ENCODE measurements at places on chromosomes 1 and 21.

GRCh38 chr21:27036736-27037301, 69.9 kb upstream of the ADAMTS5 start:
- DNase-seq, result no peak

DNA sequence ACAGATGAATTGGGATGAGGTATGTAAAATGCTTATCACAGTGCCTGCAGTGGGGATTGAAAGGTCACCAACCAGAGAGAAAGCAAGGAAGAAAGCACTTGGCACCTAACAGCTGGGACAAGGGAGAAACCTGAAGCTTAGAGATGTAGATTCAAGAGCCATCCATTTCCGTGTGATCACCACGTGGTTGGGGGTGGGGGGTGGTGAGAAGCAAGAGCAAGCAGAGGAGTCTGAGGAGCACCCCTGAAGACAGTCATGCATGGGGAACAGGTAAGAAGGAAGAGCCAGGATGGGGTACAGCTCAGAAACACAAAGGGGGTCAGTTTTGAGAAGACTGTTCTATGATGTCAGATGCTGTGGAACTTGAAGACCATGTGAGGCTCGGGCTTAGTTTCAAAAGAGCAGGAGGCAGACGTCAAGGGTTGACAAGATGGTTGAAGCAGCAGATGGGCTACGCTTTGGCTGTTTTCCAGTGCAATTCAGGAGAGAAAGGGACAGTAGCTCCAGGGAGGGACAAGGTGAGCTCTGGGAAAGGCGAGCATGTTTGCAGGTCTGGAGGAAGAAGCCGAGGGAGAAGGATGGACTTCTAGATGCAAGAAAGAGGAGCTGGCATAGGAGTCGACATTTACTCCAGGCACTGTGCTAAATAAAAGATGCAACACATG, 17.4 kb downstream of the KANK4 start:
- no peak for DNase-seq

- no peak for DNase-seq
These were observed 2.4 kb upstream of the CSMD2 start for GRCh38 chr1:34167389-34167788.

- no peak for DNase-seq
These were observed 31.5 kb upstream of the LRP8 start for GRCh38 chr1:53359225-53359933.

GRCh38 chr1:60031146-60031545, 42.4 kb downstream of the C1orf87 start:
- DNase-seq, result no peak

DNA sequence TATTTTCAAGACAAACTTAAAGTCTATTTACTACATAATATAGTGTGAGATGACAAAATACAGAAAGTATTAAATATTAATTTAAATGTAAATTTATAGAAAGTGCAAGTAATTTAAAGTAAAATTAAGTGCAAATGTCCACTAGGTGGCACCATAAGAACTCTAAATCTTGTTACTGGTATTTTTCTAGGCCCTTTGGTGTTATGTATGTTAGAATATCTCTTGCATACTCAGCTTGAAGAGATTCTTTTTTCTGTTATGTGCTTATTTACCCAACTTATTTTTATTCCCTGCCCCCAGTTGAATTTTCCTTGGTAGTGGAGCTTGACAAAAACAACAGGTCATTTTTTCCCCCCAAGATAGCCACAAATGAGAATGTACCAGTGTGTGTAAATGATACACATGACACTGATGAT, 71.5 kb downstream of the RPS6KC1 start:
- DNase-seq, result no peak

DNA sequence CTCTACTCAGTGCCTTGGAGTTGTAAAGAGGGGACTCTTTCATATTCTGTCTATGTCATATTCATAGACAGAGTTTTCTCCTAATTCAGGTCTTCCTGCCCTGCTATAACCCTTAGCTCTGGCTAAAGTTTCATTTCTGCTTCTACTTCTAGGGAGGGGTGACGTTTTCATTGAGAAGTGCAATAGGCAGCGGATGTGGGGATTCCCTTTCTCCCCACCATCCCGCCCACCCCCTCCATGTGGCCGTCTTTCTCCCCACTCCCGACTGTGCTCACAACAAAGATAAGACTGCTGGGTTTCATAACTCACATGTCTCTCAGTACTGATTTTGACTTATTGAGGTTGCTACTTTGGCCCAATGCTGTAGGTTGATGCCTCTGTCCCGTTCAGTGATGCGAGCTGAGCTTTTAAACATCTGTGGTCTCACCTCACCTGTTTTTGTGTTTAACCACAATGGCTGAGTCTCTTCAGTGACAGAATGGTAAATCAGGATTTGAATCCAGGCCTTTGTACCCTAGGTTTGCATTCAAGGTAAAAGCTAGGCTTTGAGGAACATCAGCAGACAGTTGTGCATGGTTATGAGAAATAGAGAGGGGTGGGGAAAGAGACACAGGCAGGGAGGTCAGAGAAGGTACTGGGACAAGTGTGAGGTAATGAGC, 7.8 kb upstream of the KIF14 start:
- no peak for DNase-seq

Data from stimulated activated CD8-positive, alpha-beta memory T cell treated with anti-CD3 and anti-CD28 coated beads, Interleukin-4, amount 100 ng/mL, for 1 hour (primary cell).